ENCODE measurements at places on chromosomes 5 and 9.

DNA sequence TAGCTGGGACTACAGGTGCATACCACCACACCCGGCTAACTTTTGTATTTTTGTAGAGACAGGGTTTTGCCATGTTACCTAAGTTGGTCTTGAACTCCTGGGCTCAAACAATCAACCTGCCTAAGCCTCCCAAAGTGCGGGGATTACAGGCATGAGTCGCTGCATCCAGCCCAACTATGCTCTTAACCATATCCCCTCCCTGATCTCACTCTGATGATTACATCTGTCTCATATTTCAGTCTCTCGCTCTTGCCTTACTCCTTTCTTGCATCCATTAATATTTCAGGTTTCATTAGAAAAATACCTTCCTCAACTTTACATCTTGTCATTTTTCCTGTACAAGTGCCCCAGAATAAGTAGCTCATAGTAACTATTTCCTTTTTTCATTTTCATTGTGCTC, 61.0 kb upstream of the BASP1 start:
- DNase-seq: no peak

DNA sequence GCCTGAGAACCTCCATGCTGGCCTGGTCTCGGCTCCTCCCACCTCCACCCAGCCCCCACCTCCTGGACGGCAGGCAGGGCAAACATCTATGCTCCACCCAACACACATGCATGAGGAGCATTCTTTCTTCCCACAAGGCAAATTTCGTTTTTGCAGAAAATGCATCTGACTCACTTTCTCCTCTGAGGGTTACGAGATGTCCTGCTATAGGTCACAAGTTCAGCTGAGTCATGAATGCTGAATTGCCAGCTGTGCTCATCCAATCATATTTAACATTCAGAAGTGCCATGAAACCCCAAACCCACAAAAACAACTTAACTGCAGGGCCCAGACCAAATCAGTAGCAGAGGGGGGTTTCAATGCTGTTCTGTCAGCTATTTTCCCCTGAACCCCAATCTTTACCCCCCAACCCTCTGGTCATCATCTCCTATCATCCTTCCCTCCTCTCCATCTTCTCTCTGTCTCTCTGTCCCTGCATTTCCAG, 39.0 kb upstream of the OSMR start:
- DNase-seq: no peak

- DNase-seq: no peak
Measured at GRCh38 chr9:71793386-71794105, 25.2 kb upstream of the CEMIP2 start.

DNA sequence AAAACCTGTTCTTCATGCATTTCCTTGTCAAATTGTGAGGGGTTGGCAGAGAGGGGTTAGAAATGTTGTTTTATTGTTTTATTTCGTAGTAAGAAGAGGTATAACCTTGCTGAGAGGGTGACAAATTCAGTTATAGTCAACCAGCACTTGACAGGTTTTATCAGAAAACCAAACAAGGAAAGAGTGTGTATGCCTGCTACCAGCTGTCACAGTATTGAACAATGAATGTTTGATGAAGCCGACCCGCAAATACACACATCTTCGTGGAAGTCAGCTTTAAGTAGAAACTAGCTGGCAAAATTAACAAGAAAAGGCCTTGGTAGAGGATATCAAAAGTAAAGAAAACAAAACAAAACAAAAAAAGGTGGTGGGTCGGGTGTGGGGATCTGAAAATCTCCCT, 214.6 kb upstream of the TLE4 start:
- no peak for DNase-seq

GRCh38 chr5:142506756-142507155, 179.1 kb downstream of the FGF1 start:
- DNase-seq: no peak

DNA sequence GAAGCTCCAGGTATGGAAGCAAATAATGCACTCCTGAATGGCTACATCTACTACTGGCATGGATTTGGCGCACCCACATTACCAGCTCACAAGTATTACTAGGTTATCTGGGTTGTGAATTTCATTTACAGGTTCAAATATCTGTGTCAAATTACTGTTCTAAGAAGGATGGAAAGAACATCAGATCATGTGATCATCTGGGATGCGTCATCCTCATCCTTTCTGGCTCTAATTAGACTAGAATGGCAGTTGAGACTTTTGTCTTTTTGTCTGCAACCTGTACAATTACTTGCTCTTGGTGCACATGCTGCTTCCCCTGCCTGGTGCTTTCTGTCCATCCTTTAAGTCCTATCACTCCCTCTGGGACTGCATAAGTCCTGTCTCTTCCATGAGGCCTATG, 64.1 kb downstream of the PJA2 start:
- DNase-seq: no peak

- no peak for DNase-seq
Measured at GRCh38 chr5:8522646-8523045, 653.7 kb downstream of the MTRR start.

GRCh38 chr9:20651939-20652338, 29.6 kb upstream of the MLLT3 start:
- DNase-seq: no peak

- peak; percentile 34 for DNase-seq
Measured at GRCh38 chr9:36637491-36638270, 65.0 kb downstream of the MELK start.

DNA sequence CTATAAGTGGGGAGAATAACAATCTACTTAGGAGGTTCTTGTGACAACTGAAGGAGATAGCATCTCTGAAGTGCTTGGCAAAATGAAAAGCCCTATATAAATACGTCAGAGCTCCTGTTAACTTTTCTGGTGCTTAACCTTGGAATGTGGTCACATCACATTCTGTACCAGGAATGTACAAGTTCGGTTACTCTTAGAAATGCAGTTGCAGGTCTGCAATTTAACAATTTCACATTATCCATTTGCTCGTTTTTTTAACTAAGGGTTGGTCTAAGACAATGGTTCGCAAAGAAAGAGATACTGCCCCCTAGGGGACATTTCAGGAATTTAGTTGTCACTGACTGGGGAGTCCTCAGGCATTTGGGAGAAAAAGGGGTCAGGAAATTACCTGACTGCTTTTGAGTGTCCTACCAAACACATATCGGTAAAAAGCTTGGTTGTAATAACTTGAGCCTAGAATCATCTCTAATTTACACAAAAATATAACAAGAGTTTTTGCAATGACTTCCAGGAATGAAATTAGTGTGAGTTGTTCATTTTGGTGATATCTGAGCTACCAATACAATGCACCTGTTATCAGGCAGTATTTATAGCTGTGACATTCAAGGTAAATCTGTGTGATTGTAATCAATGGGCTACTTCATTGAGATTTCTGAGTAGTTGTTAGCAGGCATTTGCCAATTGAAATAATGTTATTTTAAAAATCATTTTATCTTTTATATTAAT, 5.4 kb upstream of the HBEGF start:
- DNase-seq: peak; percentile 53

DNA sequence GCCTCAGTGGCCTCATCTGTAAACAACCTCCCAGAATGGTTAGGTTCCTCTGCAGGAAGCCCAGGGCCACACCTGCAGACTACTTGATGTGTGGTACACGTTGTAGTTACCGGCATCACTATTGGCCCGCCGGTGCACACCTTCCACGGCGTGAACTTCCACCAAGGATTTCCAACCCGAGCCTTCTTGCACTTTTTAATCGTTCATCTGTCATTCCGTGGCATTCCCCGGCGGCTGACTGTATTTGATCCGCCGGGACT, 5.3 kb upstream of the TRIM41 start:
- DNase-seq: no peak

DNA sequence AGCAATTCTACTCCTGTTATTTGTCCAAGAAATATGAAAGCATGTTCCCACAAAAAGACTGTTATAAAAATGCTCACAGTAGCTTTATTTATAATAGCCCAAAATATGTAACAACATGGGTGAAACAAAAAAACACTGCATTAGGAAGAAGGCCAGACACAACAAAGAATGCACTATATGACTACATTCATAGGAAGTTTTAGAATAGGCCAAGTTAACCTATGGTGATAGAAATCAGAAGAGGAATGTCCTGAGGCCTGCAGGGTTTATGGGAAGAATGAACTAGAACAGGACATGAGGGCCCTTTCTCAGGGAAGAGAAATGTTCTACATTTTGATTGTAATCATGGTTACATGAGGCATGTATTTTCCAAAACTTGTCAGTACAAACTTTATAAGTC, 24.7 kb upstream of the TAS2R1 start:
- DNase-seq: no peak

DNA sequence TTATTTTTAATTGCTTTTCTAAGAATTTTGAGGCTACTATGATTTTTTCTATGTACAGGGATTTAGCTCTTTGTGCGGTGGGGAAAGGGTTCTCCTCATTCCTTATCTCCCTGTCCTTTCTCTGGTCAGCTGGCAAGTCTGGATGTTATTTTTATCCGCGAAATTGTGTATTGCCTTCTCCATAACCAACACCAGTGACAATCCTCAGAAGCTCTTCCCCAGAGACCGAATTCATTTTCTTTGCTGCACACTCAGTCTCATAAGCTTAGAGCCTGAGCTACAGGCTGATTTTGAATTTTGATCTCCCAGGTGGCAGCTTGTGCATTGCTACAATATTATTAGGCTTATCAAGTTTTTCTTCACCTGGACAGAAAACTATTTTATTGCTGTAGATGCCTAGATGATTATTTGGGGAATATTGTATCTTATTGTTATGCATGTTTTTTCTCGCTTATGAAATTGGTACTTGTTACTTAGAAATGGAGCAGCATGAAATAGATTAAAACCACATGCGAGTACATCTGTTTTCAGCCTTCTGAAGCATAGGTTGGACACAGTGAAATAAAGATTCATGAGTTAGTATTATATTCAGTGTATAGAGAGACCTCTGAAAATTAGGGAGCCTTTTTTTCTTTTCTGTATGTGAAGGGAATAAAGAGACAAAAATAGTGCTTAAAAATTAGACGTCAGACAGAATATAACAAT, 27.3 kb downstream of the CPEB4 start:
- no peak for DNase-seq

Data from WERI-Rb-1 (cell line).